ENCODE measurements at places on chromosomes 3 and 15.

GRCh38 chr3:194617143-194617671 lies 16.0 kb downstream of the TMEM44 start:
- DNase-seq = no peak

DNA sequence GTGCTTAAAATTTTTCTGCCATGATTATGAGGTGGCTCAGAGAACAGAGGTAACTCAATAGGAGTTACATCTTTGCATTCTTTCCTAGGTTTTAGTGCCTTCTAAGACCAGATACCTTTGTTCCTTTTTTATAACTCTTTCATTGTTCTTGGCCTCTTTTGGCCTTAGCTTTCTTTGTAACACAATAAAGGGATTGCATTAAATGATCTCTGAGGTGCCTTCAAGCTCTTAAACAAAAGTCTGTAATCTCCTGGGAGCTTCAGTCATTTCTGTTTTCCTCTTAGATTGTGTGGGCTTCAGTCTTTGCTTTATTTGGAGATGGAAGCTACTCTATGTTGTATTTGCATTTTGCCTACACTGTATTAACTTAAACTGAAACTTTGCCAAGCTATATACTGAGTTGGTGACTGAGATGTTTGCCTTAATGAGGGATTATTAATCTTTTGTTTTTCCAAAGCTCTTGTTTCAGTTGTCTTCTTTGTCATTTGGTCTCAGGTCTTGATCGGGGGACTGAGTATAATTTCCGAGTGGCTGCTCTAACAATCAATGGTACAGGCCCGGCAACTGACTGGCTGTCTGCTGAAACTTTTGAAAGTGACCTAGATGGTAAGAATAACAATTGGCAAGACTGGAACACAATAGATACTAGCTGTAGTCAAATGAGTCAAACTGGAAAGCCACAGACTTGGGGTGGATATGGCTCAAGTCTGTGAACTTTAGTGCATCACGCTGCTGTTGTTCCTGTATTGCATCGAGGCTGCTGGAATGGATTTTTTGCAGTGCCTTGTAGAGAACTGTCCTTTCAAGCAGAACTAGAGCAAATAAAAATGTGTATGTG lies 110.3 kb downstream of the HCN4 start:
- DNase-seq = no peak

DNA sequence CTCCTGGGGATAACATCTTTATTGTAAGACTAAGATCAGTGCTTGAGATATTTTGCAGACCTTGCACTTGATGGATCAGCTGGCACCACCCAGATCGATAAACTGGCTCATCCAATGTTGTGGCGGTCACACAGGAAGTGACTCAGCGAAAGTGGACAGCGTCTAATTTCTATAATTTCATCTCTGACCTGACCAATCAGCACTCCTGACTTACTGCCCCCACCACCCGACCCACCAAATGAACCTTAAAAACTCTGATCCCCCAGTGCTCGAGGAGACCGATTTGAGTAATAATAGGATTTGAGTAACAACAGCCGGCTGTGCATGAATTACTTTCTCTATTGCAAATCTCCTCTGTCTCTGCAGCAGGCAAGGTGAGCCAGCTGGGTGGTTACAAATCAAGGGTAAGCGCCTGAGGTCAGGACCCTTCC lies 62.7 kb upstream of the RNU6-1 start:
- no peak for DNase-seq

GRCh38 chr3:175940243-175940642 lies 1081.1 kb downstream of the NAALADL2 start:
- DNase-seq = no peak

DNA sequence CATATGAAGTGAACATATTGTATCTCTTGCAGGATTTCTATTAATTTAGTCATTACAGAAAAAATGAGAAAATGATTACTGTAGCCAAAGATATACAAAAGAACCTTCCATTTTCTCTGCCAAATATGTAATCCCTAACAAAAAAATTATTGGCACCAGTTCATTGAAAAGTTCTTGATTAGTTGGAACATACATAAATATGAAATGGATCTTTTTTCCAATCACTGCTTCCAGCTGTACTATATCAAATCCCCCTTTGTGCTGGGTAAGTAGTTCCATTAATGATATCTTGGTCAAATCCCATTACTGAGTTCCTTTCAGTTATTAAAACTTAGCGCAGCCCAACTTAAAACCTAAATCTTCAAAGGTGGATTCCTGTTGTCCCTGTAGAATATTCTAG lies 263.8 kb downstream of the SLC9A9 start:
- no peak for DNase-seq

GRCh38 chr3:156160647-156161046 lies 40.3 kb downstream of the KCNAB1 start:
- DNase-seq = no peak

GRCh38 chr3:122358703-122359032 lies 24.4 kb downstream of the MIX23 start:
- no peak for DNase-seq

GRCh38 chr3:154225536-154225935 lies 98.8 kb downstream of the DHX36 start:
- no peak for DNase-seq

GRCh38 chr3:149216193-149216869 lies 5.3 kb downstream of the CP start:
- DNase-seq = no peak

- DNase-seq = no peak
Observed at GRCh38 chr3:149339931-149340309, 6.5 kb upstream of the TM4SF18 start.

DNA sequence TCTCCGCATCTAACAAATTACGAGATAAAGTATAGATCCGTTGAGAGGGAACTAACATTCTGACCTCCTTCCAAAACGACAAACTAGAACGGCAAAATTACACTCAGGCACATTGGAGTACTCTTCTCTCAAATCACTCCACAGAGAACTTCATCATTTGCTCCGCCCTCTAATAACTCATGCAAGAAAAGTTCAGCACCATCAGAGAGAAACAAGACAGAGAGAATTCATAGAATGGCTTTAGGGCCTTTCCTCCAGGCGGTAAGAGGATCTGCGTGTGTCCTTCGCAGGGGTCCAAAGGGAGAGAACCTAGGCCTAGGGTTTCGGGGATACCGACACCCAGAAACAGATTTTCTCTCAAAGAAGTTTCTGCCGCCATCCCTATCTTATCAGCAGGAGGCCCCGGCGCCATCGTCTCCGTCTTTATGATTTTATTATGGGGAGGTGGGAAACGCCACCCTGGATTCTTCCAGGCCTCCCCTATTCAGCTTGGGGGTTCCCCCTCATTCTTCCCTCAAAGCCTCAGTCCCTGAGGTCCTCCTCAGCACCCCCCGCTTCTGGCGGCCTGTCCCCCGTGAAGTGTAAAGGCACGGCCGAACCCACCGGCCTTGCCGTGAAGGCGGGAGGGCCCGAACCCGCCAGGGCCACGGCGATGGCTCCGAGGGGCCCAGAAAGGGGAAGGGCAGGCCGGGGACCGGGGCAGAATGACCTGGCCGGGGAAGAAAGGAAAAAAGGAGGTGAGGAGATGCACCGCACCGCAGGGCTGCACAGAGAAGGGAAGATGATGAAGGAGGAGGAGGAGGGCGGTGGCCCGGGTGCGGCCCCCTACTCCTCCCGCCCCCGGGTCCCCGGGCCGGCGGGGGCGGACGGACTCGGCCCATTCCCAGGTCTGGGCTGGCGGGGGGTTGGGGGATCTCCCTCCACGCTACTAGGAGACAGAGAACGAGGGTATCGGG lies 768 bp downstream of the UBXN7 start:
- no peak for DNase-seq

DNA sequence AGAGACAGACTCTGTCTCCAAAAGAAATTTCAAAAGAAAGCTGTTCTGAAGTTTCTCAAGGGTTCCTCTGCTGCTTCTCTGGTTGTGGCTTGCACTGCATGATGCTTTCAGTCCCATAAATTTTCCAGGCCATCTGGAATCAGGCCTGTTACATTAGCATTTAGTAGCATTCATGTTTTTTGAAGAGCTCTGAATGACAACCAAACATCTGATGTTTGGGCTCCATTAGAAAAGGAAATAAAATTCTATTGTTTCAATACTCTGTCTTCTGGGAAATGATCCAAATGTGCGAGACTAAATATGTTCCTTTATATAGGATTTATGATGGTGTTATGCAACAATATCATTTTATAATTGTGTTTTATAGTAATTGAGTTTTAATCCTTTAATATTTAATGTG lies 455.8 kb downstream of the GABRG3 start:
- DNase-seq = no peak

- DNase-seq = no peak
Observed at GRCh38 chr15:52193321-52193720, 2.1 kb upstream of the GNB5 start.

- no peak for DNase-seq
Observed at GRCh38 chr15:68317281-68318007, 39.9 kb downstream of the FEM1B start.

DNA sequence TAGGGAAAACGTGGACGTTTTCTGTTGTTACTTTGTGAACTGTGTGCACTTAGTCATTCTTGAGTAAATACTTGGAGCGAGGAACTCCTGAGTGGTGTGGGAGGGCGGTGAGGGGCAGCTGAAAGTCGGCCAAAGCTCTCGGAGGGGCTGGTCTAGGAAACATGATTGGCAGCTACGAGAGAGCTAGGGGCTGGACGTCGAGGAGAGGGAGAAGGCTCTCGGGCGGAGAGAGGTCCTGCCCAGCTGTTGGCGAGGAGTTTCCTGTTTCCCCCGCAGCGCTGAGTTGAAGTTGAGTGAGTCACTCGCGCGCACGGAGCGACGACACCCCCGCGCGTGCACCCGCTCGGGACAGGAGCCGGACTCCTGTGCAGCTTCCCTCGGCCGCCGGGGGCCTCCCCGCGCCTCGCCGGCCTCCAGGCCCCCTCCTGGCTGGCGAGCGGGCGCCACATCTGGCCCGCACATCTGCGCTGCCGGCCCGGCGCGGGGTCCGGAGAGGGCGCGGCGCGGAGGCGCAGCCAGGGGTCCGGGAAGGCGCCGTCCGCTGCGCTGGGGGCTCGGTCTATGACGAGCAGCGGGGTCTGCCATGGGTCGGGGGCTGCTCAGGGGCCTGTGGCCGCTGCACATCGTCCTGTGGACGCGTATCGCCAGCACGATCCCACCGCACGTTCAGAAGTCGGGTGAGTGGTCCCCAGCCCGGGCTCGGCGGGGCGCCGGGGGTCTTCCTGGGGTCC lies at the start of gene TGFBR2:
Gene TGFBR2 (plus strand): TSS at position 301 of the 731 bp plus-strand sequence. CDS start 283 bp downstream, at position 584.
- peak; percentile 74 for DNase-seq

DNA sequence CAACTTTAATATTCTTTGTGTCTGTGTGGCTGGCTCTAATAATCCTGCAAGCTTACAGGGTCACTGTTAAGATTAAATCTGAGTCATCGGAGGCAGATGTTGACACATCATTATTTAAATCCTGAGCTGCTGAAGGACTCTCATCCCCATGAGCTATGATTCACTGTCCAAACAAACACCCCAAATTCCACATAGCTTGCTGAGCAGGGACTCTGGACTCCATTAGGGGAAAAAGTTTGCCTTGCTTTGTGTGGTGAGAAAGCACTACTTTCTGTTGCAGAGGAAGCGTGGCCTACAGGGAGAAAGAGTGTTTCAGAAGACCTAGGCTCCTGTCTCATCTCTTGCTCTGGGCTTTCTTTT lies 213.7 kb downstream of the PDCD6IP start:
- DNase-seq = no peak

GRCh38 chr15:84887938-84888337 lies 3.5 kb downstream of the SLC28A1 start:
- no peak for DNase-seq

- DNase-seq = no peak
Observed at GRCh38 chr15:72222393-72222792, 8.6 kb downstream of the PKM start.

- no peak for DNase-seq
Observed at GRCh38 chr3:54393150-54393549, 270.8 kb downstream of the CACNA2D3 start.

DNA sequence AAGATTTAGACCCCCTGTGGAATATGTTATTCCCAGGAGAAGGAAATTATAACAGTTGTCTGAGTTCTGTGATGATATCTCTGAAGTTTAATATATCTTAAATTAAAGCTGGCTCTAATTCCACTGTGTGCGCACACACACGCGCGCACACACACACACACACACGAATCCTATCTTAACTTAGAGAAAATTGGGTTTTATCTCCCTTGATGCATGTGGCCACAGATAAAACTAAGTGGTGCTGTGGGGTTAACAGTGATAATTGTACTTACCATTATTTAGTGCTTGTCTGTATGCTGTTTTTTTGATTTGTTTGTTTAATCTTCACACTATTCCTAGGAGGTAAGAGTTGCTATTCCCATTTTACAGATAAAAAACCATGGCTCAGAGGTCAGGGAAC lies 7.4 kb downstream of the EEFSEC start:
- no peak for DNase-seq

DNA sequence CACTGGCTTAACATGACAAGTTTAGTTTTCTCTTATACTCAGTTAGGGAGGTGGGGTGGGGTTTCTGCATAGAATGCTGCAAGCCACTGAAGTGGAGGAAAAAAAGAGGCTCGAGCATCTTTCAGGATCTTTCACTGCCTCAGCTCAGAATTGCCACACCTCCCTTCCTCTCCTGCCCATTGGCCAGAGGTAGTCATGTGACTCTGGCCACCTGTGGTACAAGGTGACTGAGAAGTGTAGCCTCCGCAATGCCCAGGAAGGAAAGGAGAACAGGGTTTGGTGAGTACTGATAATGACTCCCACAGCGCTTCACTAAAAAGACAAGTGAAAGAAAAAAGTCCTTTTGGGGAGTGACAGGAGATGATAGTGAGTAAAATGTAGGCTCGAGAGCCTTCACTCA lies 124.3 kb upstream of the TRIM42 start:
- DNase-seq = no peak

GRCh38 chr3:145864336-145864735 lies 296.6 kb downstream of the PLOD2 start:
- no peak for DNase-seq

GRCh38 chr15:85415783-85416182 lies 35.4 kb downstream of the AKAP13 start:
- no peak for DNase-seq

GRCh38 chr3:63228087-63228486 lies 50.0 kb upstream of the SYNPR start:
- no peak for DNase-seq

GRCh38 chr3:32778389-32778788 lies 39.4 kb upstream of the TRIM71 start:
- no peak for DNase-seq

GRCh38 chr3:171847133-171847532 lies 4.0 kb downstream of the TMEM212 start:
- DNase-seq = no peak

DNA sequence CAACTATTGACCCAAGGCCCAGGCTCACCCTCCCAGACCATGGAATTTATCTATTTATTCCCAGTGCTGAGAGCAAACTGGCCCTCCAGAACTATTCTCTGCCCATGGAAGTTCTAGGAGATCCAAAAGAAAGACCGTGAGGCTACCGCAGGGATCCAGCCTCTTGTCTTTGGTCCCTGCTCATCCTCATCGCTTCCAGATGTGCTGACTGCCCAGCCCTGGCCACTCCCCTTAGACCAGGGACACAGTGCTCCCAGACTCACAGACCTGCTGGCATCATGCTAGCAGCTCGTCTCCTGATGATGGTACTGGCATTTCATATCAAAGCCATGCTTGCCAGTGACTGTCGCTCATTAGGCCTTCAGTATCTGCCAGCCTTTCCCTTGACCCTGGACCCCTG lies 405.7 kb upstream of the PPP2R3A start:
- no peak for DNase-seq

GRCh38 chr3:101216710-101217465 lies 103.5 kb downstream of the IMPG2 start:
- no peak for DNase-seq

GRCh38 chr15:96147267-96147666 lies 183.2 kb upstream of the NR2F2 start:
- no peak for DNase-seq

- no peak for DNase-seq
Observed at GRCh38 chr15:29003191-29003839, 117.5 kb downstream of the APBA2 start.
